H1 (cell line): ENCODE measurements at places on chromosomes 1 and 21. TPM values are rescaled to one million over a fixed set of nuclear protein-coding genes. Genes with fewer than 3 reads are reported as not detected.
A peak's percentile ranks its signal among the peaks of the same experiment; 100 is the strongest.

The ATXN7L2 gene
- polyA plus RNA-seq = 8.1 and 12.3 TPM in 2 replicates

The BARHL2 gene
- polyA plus RNA-seq = not detected in 2 replicates

The RAB3B gene
- 9.4 and 12.5 TPM in 2 replicates for polyA plus RNA-seq

The TMEM52 gene
- 30.2 and 46.3 TPM in 2 replicates for polyA plus RNA-seq

The KRTAP19-1 gene
- polyA plus RNA-seq = not detected in 2 replicates

DNA sequence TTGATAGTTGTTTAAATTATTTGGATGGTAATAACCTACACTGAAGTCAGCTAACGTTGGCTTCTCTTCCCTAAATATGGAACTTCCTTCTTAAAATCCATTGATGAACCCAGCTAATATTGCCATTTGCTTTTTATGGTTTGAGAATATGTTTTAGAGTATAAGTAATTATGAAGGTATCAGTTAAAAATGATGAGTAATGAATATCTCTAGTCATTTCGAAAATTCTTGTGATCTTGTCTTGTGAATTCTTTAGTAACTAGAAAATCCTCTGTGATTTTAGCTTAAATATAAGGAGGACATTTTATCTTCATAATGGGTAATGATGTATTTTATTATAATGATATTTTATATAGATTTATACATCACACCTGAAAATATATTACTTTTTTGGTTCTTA is 50.5 kb downstream of the ADGRL2 start:
- DNase-seq = no peak

DNA sequence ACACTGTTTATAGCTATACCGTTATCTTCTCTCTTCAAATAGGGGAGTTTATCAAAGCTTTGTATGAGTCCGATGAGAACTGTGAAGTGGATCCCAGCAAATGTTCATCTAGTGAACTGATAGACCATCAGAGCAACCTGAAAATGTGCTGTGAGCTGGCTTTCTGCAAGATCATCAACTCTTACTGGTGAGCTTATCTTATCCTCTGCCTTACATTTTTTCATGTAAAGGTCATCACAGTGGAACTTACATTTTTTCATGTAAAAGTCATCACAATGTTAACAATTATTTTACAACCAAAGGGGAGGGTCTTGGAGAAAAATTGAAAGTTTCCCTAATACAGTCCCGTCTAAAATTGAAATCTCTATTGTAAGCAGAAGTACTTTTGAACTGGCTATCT is 45.2 kb downstream of the CLEC20A start:
- no peak for DNase-seq

The FAM151A gene
- 0.08 TPM in 1 of 2 replicates, not detected in the other for polyA plus RNA-seq

- DNase-seq = no peak
Measured at GRCh38 chr1:67393240-67393639, 37.0 kb downstream of the SERBP1 start.

- peak; percentile 29 for DNase-seq
Measured at GRCh38 chr21:45128613-45129188, 54.3 kb downstream of the ADARB1 start.

The SERTAD4 gene
- 0.54 and 0.80 TPM in 2 replicates for polyA plus RNA-seq

DNA sequence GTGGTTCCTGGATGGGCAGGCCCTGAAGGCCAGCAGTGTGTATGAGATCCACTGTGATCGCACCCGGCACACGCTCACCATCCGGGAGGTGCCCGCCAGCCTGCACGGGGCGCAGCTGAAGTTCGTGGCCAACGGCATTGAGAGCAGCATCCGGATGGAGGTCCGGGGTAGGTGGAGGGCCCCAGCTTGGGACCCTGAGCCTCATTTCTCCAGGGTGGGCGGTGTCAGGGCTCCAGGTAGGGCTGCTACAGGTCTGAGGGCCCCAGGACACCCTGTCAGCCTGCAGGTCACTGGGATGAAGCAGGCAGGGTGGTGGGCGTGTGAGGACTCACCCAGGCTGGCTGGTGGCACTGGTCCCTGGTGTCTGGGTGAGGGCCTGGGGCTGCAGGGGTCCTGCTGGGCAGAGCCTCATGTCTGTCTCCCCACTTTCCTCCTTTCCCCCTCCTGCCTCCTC is 7.8 kb downstream of the OBSCN start:
- no peak for DNase-seq

The GUCA2B gene
- not detected in 2 replicates for polyA plus RNA-seq

The THEM5 gene
- polyA plus RNA-seq = not detected in 2 replicates

DNA sequence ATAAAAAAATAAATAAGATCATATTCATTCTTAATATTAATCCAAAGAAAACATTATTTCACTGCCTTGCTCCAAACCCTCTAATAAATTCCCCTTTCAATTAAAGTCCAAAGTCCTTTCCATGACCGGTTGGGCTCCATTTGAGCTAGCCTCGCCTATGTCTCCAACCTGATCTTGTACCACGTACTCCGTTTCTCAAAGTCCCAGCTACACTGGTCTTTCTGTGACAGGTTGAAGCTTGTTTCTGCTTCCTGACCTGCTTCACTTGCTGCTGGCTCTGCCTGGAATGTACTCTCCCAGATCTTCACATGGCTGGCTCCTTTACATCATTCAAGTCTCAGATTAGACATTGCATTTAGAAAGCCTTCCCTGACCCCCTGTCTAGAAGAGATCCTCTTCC is 16.4 kb downstream of the RPL5 start:
- DNase-seq = no peak

The OR10Z1 gene
- polyA plus RNA-seq = not detected in 2 replicates

The RPAP2 gene
- polyA plus RNA-seq = 3.9 and 7.9 TPM in 2 replicates

The SLC35F3 gene
- polyA plus RNA-seq = 1.0 and 1.2 TPM in 2 replicates

- DNase-seq = no peak
Measured at GRCh38 chr1:8089535-8090228, 63.6 kb upstream of the ERRFI1 start.

GRCh38 chr1:211604548-211604947 is 25.6 kb upstream of the SLC30A1 start:
- no peak for DNase-seq

The GBP6 gene
- polyA plus RNA-seq = not detected in 2 replicates

GRCh38 chr1:22131875-22132486 is 10.9 kb downstream of the WNT4 start:
- DNase-seq = peak; percentile 91

DNA sequence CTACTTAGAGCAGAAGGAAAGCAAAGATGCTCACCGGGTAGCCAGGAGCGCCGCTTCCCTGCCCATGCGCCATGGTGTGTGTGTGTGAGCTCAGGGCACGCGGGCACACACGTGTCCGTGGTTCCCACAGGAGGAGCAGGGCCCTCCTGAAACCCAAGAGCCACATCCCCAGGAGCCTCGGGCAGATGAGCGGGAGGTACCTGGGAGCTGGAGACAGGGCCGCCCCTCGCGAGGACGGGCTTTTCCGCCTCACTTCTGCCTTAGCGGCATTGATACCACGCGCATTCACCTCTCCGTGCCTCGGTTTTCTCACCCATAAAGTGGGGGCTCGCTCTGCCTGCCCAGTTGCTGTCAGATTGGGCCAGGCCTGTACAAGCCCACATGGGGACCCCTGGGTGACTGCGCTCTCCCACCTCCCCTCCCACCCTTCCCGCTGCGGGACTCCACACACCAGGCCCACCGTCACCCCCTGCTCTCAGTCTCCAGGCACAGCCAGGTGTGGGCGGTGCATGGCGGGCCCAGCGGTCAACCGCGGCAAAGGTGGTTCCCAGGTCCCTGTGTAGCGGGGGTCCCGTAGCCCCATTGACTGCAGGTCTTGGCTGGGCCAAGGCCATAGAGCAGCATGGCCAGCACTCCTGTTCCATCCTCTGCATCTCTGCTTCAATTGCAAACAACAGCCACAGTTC is 66.3 kb downstream of the SIK1 start:
- DNase-seq = no peak

DNA sequence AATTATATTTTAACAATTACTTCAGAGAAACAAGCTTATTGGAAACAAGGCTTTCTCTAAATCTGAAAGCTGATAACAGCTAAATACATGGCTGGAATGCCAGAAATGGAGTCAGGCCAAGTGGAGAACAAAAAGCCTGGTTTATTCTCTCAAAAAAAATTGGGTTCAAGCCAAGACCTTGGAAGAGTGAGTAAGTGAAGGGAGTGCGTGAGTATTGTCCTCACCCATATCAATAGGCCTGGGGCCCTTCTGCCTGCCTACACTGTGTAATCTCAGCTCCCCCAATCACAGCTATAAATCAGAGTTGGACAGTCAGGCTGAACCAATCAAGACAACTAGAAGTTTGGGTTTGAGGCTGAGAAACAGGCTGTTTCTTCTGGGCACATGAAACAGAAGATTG is 7.4 kb downstream of the KYAT3 start:
- DNase-seq = no peak

DNA sequence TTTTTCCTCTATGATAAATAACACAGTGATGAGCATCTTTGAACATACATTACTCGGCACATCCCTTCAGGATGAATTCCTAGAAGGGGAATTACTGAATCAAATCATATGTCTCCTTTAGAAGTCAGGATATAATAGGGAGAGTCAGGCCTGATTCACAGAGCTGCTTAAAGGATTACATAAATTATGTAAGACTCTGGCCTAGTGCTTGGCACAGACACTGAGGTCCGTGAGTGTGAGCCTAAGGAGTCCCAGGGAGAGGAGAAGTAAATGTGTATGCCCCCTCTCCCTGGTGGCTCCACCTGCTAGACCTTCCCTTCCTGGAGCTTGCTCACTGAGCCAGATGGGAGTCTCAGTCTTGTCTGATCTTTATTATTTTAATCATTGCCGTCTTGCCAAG is 8.6 kb upstream of the FOXE3 start:
- DNase-seq = no peak

The SPRR2F gene
- 0.49 and 0.50 TPM in 2 replicates for polyA plus RNA-seq

DNA sequence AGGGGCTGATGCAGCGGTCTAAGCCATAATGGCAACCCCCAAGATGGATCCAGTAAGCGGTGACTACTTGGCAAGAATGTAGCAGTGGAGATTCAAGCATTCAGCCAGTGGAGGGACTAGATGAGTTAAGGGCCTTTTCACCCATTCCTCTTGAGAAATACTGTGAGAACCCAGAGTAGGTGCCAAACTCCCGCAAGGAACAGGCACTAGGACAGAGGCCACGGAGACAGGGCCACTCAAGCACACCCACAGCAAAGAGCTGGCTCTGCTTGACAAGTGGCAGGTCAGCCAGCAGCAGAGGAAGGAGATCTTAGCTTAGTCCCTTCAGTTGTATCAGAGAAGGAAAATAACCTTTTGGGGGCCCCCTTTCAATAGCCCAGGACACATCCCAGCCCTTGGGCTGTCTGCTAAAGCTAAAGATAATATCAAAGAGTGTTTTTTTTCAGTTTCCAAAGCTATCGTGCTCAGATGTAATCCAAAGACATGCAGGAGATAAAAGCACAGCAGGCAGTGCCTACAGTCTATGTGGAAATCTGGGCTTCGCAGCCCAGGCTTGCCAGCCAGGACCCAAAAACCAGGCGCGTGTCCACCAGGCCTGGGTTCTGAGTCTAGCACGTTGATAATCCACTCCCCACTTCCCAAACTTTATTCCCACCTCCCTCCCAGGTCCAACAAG is 62.0 kb upstream of the GOLT1A start:
- DNase-seq = no peak

- DNase-seq = no peak
Measured at GRCh38 chr1:214186103-214186824, 94.7 kb upstream of the SMYD2 start.

GRCh38 chr21:44853601-44854390 is 19.7 kb downstream of the PTTG1IP start:
- DNase-seq = no peak

- DNase-seq = no peak
Measured at GRCh38 chr1:201773764-201774163, 55.2 kb upstream of the IPO9 start.
